ENCODE measurements at places on chromosomes 3 and 15.

DNA sequence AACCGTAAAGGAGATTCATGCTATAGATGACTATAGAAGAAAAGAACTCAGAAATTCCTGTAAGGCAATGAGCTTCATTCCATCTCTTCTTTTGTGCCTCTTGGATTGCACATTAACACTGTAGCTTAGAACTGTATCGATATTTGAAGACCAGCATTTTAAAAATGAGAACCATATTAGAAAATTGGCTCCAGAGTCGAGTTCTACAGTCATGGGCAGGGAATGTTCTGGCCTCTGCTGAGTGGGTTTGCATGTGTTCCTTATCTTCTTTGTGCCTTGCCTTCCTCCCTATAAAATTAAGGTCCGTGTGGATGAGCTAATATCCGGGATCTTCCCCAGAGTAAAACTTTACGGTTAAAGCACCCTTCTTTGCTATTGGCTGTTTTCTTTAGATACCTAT, 77.4 kb upstream of the PLCL2 start:
- DNase-seq = no peak

- no peak for DNase-seq
Measured at GRCh38 chr15:38714309-38715072, 149.9 kb upstream of the RASGRP1 start.

GRCh38 chr15:89479173-89479572, 17.2 kb downstream of the RHCG start:
- DNase-seq = no peak

GRCh38 chr3:196165850-196166249, 45.4 kb downstream of the ZDHHC19 start:
- no peak for DNase-seq

- DNase-seq = no peak
Measured at GRCh38 chr15:76460347-76460746, 123.8 kb downstream of the ISL2 start.

DNA sequence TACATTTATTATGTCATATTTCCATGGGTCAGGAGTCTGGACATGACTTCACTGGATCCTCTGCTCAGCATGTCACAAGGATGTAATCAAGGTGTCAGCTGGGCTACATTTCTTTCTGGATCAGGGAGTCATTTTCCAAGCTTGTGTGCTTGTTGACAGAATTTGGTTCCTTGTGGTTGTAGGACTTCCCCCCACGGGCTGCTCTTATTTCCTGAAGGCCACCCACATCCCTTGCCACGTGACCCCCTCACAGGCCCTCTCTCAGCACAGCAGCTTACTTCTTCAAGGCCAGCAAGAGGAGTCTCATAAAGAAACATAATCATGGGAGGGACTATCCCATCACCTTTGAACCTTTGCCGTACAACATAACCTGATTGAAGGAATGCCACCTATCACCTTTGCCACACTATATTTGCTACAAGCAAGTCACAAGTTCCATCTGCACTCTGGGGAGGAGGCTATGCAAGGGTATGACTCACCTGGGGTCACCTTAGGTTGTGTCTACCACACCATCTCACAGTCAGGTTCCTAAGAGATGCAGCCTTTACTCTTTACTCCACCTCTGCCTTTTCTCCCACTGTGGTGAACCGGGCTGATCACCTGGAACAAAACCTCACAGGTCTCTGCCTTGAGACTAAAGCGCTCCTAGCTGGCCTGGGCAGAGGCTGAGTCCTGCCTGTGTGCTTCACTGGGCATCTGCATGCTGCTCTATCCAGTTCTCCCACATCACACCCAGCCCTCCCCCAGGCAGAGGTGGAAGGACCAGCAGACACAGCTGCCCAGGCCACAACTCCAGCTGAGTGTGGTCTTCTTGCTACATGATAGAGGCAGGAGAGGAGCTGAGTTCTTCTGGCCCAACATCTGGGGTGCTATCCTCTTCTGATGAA, 13.5 kb downstream of the RAB6B start:
- no peak for DNase-seq

GRCh38 chr3:184600685-184601377, 39.2 kb downstream of the EPHB3 start:
- DNase-seq = no peak

- no peak for DNase-seq
Measured at GRCh38 chr3:140403079-140403478, 274.8 kb upstream of the TRIM42 start.

DNA sequence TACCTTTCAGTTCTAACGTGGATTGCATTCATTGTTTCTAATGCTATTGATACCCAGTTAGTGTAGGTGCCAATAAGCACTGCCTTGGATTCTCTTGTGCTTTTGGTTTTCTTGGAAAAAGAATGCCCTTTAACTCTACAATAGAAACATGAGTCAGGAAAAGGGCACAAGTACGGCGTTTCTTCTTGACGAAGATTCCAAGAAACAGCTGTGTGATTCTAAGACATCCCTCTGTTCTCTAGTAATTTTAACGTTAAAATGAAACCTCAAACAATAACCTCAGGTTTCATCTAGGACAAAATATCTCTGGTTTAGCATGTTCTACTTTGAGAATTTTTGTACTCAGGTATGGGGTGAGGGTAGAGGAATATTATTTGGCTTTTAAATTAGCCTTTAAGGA, 540.5 kb upstream of the ATP11B start:
- DNase-seq = no peak

DNA sequence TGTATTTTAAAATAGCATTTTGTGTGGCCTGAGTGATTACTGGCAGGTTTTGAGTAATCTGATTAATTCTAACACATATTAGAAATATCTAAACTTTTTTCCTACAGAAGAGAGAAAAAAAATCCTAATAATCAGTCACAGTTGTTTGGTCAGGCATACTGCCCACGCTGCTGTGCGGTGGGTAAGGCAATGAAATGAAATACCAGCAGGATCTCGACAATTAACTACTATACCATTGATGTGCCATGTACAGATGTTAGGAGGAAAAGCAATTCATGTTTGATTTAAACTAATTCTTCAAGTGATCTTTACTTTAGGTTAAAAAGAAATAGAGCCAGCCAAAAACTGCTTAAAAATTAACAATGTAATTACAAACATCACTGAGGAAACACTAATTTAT, 5.2 kb downstream of the GRAMD2A start:
- DNase-seq = no peak

DNA sequence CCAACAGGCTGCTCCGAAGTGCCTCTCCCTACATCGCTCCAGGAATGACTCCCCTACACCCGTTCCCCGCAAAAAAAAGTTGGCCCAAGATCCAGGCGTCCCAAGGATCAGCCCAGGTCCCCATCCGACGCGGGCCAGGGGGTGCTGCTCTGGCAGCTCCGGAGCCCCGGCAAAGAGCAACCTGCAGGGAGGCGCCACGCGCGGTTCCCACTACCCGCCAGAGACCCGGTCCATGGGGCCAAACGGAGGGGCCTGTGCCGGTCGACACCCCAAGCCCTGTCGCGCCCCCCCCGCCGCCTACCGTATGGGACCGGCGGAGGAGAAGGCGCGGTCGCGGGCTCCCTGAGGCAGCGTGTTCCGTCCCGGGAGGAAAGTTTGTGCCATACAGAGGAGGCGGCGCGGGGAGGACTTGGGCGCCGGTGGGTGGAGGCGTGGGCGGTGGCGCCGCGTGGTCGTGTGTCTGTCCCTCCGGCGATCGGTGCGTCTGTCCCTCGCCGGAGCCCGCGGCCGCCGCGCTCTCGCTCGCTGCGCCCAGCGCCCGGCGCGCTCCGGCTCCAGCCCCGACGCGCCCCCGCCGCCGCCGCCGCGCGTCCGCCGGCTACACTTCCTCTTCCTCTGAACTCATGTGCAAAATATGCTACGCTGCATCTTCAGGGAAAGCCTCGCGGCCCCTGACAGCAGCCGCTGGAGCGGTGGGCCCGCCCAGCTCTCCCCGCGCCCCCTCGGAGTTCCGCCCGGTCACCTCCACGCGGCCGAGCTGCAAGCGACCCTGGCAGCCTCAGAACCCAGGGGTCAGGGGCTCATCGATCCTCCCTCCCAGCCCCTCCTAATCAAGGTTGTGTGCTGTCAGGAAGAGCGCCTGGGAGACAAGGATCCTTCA, at the start of gene RFTN1:
Gene RFTN1, minus strand, starts transcription at position 559 of the 880 bp plus-strand sequence. CDS start 19,830 bp downstream, outside the sequence.
- no peak for DNase-seq

DNA sequence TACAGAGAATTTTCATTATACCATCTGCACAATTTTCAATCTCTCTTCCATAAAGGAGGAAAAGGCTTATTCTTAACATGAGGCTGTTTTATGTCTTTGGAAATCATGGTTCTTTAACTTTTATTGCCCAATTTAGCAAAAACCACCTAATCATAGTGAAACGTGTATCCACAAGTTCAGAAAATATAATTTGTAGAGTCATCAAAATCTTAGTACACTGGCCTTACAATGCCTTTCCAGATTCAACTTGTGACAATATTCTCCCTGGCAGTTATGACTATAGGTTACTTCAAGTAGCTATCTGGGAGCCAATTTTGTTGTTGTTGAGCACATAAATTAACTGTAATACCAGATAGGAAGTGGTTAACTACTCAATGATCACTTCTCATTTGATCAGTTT, 10.9 kb downstream of the BNIP2 start:
- DNase-seq = no peak

DNA sequence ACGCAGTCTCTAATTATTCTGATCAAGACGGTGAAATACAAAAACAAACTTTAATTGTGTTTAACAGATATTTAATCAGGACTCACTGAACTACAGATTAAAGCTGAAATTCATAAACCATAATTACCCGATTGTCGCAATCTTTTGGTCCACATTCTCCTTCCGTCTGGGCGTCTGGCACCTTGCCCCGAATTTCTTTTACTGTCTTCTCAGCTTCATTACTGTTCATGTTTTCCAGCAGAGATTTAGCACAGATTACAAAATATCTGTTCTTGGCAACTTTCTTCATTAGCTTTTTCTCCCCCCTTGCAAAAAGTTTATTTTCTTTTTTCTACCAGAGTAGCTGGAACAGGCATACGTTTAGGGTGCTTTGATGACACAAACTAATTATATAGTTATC, 271.4 kb downstream of the TIGIT start:
- no peak for DNase-seq

DNA sequence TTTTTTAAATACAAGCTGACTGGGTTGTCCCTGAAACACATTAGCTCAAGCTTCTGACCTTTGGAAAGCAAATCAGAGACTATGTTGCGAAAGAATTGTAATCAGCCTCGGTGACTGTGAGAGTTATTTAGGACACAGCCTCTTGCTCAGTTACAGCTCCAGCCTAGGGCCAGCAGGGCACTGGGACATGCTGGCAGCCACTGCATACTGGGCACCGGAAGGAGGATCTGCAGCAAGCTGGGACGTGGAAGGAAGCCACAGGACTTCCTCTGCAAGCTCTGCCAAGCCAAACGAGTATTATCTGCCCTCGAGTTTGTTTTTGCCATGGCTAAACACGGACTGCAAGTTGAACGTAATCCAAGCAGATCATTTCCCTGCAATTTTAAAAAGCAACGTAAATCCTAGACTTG, 24.4 kb upstream of the COPG1 start:
- no peak for DNase-seq

DNA sequence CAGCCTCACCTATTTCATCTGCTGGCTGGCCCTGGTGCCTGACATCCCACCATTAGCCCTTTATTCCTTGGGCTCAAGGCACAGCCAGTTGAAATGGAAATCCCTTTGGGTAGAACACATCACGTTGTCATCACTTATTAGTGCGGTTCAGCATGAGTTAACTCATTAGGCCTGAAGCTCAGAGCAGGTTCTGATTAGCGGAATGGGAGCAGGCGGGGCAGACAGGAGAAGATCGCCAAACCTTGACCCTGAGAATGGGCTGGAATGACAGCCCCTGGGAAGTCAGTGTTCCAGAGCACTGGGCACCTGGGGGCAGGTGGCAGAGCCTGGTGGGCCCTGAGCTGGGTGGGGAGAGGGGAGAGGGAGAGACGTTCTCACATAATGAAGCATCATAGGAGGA, 5.8 kb downstream of the ITGA11 start:
- no peak for DNase-seq

DNA sequence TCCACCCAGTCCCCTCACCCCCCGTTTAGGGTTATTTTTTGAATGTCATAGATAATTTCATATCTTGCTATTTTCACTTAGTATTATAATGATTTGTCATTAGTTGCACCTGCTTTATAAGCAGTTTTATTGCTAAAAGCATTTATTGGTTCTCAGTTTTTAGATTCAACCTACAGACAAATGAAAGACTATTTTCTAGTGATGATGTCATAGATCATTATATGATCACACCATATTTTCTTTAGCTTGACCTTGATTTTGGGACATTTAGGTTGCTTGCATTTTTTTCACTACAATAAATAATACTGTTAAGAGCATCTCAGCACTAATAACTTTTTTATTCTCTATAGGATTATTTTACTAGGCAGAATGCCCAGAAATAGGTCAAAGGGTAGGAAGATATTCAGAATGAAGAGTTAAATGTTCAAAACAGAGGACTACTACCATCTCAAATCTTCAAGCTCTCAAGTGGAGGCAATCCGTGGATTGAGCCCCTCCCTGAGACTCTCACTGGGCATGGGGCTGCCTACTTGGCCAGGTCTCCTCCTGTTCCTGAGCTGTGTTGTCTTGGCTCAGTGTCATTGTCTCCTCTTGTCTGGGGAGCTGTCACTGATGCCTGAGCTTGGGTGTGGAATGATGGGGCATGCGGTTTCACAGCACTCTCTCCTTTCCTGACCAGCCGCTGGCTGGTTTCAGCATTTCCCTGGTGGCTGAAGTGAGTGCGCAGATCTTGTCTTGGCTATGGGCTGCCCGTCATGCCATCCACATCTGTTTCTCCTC, 28.4 kb downstream of the CHCHD6 start:
- no peak for DNase-seq

GRCh38 chr3:133293397-133294110, 106.3 kb upstream of the BFSP2 start:
- DNase-seq = no peak

DNA sequence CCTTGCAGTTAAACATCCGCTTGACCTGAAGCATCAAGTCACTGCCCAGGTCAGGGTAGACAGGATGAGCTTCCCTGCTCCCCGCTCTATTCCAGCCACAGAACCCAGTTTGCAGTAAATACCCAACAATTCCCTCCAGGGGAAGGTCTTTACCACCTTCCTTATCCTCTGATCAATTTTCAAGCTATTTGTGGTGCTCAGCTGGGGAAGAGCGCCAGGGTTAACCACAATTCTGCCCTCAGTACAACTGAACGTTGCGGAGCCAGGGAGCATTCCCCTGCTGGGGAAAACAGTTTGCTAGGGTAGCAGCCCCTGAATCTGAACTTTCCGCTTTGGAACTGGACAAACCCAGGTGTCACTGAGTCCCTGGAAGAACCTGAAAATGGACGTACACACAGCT, 28.5 kb downstream of the RBPMS2 start:
- no peak for DNase-seq

All from iPS DF 19.7 (cell line).